ENCODE measurements at places on chromosomes 3 and 15. TPM values are rescaled to one million over a fixed set of nuclear protein-coding genes. Genes with fewer than 3 reads are reported as not detected.
A peak's percentile ranks its signal among the peaks of the same experiment; 100 is the strongest.

- no peak for DNase-seq
These were observed 565.5 kb downstream of the PDCD6IP start for GRCh38 chr3:34363881-34364280.

- no peak for DNase-seq
These were observed 24.7 kb downstream of the MINDY2 start for GRCh38 chr15:58795825-58796224.

GRCh38 chr3:66597308-66597863 lies 96.6 kb upstream of the LRIG1 start:
- DNase-seq: no peak

- DNase-seq: no peak
These were observed 1.7 kb upstream of the PSTPIP1 start for GRCh38 chr15:76993114-76993725.

- DNase-seq: no peak
These were observed 125.9 kb downstream of the LEKR1 start for GRCh38 chr3:156952011-156952410.

DNA sequence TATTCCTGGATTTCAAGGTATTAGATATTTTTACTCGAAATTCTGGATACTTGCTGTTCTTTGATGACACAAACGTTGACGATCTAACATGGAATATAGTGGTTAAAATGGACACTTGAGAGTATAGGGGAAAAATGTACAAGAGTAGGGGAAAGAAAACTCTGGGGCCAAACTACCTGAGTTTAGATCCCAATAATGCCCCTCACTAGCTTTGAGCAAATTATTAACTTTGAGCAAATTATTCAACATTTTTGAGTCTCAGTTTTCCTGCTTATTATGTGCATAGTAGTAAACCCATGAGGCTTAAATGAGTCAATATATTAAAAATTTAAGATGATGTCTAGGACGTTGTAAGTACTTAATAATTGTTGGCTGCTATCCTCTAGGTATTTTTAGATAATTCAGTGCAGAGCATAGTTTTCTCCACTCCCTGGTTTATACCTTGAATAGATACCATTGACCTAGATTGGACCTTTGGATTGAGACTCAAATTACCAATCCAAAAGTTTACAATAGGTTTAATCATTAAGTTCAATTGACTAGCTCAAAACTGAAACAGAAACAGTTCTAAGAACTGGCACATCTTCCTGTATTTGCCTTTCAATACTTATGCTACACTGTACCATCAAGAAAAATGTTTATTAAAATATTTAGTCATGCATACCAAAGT lies 4.5 kb downstream of the ADGRG7 start:
- DNase-seq: no peak

DNA sequence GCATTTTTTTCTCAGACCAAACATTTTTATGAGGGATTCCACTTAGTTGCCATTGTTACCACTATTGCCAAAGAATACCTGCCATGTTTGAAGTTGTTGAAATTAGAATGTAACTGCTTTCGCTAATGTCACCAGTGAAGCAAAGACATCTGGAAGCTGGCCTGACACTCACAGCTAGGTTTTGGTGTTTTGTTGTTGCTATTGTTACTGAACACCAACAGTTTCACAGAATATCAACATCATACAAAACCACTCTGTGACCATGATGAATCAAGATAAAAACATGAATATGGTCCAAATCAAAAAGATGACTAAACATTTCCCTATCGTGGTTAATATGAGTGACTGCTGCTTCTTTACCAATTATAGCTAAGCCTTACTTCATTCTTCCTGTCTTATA lies 6.9 kb upstream of the CFAP20DC start:
- DNase-seq: no peak

DNA sequence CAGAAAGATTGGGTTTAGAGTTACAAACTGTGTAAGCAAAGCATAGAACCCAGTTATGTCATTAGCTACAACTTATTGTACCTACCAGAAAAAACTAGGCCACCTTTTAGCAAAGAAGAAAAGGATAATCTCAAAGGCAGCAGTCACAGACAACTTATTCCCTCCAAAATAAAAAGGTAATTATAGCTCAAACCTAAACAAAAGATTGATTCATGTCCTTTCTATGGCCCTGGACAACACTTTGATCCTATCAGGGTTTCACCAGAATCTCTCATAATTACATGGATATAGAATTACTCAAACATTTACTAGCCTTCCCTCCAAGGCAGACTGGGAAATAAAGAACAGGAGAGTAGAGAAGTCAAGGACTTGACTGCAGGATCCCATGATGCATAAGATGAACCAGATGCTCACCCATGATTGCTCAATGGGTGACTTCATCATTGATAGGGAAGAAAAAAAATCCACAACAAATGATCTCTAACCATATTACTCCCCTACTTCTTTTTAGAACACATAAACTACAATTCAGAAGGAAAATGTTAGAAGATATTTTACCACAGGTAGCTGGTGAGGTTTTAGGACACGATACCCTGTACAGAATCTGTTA lies 17.4 kb downstream of the DET1 start:
- peak; percentile 31 for DNase-seq

GRCh38 chr3:129560269-129560787 lies 17.4 kb downstream of the H1-8 start:
- peak; percentile 54 for DNase-seq

- DNase-seq: no peak
These were observed 69.7 kb downstream of the KLHL25 start for GRCh38 chr15:85725019-85725418.

DNA sequence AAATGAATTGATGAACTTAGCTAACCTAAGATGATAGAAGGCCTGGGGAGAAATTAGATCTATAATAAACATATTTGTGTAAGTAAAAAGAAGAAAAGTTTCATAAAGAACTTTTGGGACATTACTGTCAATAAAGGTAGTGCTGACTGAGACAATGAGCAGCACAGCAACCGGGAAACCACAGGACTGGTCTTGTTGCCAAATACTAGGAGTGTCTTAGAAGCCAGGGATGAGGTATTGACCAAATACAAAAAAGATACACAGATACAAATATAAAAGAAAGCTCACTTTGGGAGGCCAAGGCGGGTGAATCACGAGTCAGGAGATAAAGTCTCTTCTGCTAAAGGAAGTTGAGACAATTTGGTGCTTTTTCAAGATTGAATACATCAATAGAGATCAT lies 362.4 kb upstream of the ZNF385D start:
- DNase-seq: no peak

DNA sequence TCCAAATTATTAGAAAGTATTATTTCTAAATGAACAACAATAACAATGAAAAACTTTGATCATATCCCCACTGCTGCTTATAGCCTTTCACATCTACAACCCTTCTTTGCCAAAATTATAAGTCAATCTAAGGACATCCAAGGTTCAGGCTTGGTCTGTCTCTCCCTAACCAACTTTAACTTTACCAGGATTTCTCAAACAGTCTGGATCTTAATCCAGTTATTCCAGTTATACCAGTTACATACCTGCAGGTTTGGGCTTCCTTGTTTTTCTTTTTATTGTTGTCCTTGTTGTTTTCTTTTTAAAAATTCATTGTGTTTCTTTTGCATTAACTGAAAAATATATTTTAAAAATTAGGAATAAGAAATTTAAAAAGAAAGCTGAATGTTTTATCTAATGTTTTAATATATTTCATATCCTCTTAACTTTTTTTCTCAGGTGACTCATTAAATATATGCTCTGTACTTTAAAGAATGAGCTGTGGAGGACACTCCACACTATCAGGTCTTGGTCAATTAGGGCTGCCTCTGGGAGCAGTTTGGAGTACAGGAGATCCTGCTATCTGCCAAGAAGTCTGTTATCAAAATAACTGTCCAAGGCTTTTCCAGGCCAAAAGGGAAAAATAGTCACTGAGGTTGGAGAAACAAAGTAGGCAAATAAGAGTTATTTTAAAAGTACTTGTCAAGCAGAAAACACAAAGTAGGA lies 421.4 kb downstream of the EPHA6 start:
- no peak for DNase-seq

GRCh38 chr3:106365061-106365691 lies 496.4 kb upstream of the CBLB start:
- DNase-seq: no peak

DNA sequence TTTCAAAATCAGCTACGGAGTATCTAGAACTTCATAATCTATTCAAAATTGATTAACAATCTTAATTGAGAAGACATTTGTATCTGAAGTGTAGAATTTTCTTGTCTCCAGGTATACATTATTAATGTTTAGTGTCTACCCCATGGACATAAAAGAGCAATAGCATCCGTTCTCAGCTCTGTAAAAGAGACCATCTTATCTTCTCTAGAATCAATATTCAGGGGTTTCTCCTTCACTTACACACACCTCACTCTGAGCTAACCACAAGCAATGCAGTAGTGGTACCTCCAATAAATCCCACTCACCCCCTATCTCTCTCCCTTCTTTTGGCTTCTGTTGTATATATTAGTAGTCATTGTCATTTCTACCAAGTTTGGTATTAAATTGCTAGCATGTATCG lies 16.2 kb downstream of the MBNL1 start:
- no peak for DNase-seq

DNA sequence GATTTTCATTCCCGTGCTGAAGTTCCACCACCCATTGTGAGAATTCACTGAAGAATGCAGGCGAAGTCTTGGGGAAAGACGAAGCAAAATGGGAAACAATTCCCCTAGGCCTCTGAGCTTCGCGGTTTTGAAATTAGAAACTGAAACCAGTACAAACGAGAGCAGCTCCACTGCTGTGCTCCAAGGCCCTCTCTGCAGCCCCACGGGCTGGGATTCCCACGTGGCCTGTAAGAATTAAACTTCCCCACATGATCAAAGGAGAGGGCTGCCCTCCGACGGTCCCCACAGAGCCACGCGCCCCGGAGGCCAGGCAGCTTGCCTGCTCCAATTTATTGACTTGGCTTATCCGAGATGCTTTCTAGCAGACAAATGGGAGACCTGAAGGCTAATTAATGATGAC lies 144.0 kb downstream of the GREM1 start:
- peak; percentile 73 for DNase-seq

- no peak for DNase-seq
These were observed 12.4 kb downstream of the GP5 start for GRCh38 chr3:194386648-194387047.

- DNase-seq: no peak
These were observed 16.0 kb upstream of the TBC1D21 start for GRCh38 chr15:73857193-73857920.

DNA sequence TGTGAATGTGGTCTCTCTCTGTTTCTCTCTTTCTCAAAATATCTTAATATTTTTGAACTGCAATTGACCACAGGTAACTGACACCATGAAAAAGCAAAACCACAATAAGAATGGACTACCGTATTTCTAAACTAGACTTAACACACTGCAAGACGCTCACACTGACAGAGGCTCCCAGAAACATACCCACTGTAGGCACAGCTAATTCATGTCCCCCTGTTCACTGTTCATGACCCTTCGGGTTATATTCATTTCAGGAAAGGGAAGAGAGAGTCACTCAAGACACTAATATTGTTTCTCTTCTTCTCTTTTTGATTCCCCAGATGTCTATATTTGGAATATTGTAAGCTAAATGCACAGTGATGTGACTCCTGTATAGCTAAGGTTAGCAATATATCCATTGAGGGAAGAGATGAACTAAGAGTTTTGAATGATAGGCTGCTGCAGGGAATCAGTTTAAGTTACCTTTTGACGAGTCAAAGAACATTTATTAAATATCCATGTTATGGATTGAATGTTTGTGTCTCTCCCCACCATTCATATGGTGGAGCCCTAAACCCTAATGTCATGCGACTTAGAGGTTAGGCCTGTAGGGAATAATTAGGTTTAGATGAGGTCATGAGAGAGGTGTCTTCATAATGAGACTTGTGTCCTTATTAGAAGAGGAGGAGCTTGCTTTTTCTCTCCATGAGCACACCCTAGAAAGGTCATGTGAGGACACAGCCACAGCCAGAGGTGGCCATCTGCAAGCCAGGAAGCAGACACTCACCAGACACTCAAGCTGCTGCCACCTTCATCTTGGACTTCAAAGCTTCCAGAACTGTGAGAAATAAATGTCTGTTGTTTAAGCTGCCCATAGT lies 216.6 kb upstream of the GRM7 start:
- no peak for DNase-seq

DNA sequence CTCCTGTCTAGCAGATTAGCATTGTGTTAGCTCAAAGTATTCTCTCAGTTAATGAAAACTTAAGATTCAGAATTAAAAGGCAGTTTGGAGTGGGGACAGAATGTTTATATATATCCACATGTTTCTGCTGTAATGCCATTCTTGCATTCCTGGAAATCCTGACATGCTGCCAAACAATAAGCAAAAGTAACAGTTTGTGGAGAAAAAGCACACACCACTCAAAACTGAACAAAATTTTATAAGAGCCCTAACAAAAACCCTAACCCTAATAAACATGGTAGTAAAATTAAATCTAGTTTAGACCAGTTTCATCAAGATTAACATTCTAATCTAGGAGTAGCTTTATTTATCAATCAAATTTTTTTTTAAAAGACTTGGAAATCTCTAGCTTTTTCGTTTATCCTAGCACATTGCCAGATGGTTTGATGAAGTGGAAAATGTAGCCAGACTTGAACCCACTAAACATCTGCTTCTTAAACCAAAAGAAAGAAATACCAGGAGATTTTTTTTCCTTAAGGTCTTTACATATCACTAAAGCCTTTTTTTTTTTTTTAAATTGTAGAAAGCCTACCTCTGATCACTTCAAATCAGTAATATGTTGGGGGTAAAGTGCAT lies 3.7 kb downstream of the TCAIM start:
- no peak for DNase-seq

- DNase-seq: no peak
These were observed 375.4 kb upstream of the PROK2 start for GRCh38 chr3:72160351-72160750.

DNA sequence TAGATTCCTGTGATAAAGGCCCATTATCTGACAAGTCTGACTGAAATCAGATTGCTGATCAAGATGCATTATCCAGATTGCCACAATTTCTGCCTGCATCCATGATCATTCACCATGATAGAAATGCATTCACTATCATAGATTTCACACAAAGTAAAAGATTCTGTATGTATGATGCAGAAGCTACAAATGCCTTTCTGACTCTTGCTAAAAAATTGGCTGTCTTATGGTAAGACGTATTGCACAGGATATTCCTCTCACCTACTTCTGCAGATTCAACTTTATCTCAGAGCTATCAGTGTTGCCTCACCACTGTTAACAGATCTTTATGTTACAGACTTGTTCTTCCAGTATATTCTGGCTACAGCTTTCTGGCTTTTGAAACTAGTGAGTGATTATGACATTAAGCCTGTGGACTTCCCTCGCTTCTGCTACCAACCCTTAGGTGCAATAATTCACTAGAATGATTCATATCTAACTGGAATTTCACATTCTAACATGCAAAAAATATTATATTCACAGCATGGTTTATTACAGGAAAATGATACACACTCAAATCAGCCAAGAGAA lies 955.3 kb downstream of the EPHA3 start:
- DNase-seq: no peak

SLC12A8 gene
- total RNA-seq: 3.4 TPM

AGBL1 gene
- 0.06 TPM for total RNA-seq

ALPK3 gene
- 5.8 TPM for total RNA-seq

GOLGA6B gene
- total RNA-seq: 0.11 TPM

NME9 gene
- not detected for total RNA-seq

TPRG1 gene
- total RNA-seq: 4.2 TPM

VIPR1 gene
- 2.5 TPM for total RNA-seq

PRSS50 gene
- 0.07 TPM for total RNA-seq

Measured in adrenal gland (tissue), 19 donors.